ENCODE measurements at places on chromosomes 7 and 10.

DNA sequence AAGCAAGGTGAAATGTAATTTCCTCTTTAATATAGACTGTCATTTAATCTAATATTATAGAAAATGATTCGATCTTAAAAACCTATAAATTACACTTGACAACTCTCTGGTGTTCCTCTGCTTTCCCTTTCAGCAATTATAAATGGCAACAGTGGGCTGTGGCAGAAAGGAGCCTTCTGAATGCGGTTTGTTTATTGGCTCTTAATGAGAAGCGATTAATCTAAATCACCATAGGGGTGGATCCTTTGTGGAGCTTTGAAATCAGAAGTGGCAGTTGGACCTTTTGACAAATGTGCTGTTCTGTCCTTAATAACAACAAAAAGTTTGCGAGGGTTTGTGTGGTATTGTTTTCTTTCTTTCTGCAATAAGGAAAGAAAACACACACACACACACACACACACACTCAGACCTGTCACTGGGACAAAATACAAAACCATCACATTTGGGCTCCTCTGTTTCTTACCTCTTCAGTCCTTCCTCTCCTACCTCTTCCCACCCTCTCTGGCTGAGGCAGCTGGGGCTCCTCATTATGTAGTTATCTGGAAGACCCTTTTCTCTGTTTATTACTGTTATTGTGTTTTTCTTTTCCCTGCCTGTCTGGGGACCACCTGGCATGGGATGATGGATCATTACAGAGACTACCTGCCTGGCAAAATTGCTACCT is 316.2 kb downstream of the SORCS3 start:
- no peak for DNase-seq

- DNase-seq: no peak
Measured at GRCh38 chr10:99676426-99676825, 17.1 kb downstream of the ENTPD7 start.

DNA sequence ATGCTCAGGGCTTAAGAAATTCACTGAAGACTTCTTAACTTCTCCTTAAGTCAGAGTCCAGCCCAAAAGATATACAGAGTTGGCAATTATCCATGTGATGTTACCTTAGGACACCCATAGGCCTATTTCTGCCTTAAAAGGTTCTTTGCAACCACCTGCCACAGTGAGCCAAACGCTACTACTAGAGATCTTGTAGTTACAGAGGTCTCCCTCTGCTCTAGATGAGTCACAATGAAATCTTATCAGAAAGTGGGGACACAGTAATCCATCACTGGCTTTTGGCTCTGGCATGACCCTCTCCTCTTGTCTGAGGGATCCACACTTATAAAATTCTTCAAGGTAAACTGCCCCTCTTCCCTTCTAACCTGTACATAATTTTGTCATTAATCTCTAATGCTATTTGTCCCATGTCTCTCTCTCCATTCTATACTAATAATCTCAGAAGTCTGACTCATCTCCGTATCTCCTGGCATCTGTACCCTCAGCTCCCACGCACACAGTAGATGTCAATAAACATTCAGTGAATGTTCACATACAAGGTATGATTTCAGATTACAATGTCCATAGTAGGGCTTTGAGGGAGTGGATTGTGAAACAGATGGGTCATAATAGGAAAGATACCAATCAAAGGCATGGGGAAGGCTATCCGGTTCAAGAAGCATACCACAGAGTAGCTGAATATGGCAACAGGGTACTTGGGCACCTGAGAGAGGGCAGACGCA is 112.1 kb downstream of the SGMS1 start:
- DNase-seq: no peak

DNA sequence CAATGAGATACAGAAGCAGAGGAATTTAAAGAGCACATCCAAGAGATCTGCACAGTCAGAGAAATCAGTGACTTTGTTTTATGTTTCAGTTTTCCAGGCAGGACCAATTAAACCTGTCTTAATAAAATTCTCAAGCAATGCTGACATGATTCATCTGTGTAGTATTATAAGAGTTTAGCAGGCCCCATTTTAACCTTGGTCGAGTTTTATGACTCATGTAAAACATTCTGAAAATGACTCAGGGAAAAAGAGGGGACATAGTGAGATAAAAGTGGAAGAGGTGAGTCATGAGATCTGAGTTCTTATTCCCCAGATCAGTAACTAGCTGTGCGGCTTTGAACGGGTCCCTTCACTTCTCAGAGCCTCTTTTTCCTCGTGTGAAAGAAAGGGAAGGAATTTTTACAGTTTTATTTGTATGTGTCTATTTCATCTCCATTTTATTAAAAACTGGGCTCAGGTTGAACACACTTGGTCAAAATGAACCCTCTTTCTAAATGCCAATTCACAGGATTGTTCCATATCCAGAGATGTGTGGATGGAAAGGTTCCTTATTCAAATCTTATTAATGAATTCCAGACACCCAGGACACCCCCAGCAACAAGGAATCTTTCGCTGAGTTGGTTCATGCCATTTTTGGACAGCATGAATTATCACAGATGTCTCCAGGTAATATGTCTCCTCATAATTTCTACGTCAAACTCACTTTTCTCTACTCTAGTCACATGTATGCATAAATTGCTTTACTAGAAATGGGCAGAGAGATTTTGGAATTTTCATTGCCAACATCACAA is 143.2 kb downstream of the JAZF1 start:
- DNase-seq: no peak

DNA sequence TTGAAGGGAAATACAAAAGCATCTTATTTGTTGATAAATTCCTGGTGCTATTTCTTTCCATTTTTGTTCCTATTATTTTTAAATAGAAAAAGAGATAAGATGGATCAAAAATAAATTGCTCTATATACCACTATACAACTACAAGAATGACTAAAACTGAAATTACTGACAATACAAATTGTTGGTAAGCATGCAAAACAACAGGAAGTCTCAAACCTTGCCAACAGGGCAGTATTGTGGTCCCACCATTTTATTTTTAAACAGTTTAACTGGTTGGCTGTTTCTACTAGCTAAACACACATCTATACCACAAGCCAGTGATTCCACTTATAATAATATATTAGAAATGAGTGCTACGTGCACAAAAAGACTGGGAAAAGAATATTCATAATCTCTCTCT is 213.0 kb downstream of the JAZF1 start:
- no peak for DNase-seq

DNA sequence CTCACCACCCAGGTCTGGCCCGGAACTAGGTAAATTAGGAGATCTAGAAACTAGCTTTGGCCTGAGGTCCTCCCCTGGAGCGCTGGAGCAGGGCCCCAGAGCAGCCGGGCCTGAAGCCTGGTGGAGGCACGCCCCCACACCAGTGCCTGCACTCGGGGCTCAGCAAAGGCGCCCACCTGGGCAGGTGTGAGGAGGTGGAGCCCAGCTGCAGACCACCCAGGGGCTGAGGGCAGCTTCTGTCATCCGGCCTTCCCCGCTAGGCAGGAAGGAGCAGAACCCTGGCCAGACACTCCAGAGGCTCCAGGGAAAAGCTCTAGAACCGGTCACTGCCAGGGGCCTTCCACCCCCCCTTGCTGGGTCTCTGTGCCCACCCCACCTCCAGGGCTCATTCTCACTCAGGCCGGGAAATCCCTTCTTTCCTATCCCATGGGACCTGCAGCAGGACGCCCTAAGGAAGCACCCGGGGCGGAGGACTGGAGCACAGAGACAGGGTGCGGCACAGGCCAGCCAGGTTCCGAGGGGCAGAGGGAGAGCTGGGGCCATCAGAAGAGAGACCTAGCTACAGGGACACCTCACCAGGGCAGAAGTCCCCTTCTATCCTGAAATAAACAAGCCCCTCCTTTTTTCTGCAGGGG is 161.2 kb downstream of the NRF1 start:
- DNase-seq: no peak
